ENCODE measurements at places on chromosomes 1 and 21.

GRCh38 chr1:33470495-33471012 is 1.9 kb upstream of the ZSCAN20 start:
- H3K27ac ChIP-seq, result no peak overlapping the region
- no peaks in the 10 kb centered on the region for H3K27me3 ChIP-seq
- no peak overlapping the region for H3K4me3 ChIP-seq
- DNase-seq, result peak; percentile 48
- H3K4me1 ChIP-seq, result peaks cover 24% of the 10 kb centered on the region
- H3K36me3 ChIP-seq, result no peaks in the 10 kb centered on the region

DNA sequence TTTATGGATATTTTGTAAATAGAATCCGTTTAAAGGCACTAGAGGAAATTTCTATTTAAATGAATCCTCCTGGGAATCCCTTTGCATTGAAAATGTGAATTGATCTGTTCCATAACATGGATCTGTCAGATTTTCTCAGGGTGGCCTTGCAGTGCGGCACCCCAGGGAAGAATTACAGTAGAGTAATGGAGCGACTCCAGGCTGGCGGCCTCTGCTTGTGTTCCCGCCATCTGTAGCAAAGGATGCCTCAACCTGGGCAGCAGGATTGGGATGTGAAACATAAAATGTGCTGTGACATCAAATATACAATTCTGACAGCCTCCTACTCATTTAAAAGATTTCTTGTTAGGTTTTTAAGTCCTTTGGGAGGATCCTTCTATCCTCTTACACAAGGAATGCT is 115.9 kb downstream of the RHOU start:
- peaks cover 24% of the 10 kb centered on the region for H3K27me3 ChIP-seq
- DNase-seq, result no peak
- H3K4me1 ChIP-seq, result no peaks in the 10 kb centered on the region
- no peak overlapping the region for H3K27ac ChIP-seq

GRCh38 chr1:145926686-145927062 is 610 bp downstream of the RBM8A start:
- peaks cover 8% of the 10 kb centered on the region for H3K36me3 ChIP-seq
- H3K27ac ChIP-seq, result no peak overlapping the region
- peaks cover 9% of the 10 kb centered on the region for H3K4me1 ChIP-seq
- no peaks in the 10 kb centered on the region for H3K27me3 ChIP-seq

- H3K36me3 ChIP-seq, result no peaks in the 10 kb centered on the region
- no peak for DNase-seq
- no peak overlapping the region for H3K27ac ChIP-seq
- H3K4me3 ChIP-seq, result no peak overlapping the region
- H3K27me3 ChIP-seq, result peaks cover 50% of the 10 kb centered on the region
Measured at GRCh38 chr1:6248161-6248776, 4.3 kb downstream of the HES3 start.

GRCh38 chr1:208741296-208741695 is 497.1 kb upstream of the PLXNA2 start:
- H3K4me3 ChIP-seq, result no peak overlapping the region
- DNase-seq, result no peak
- no peaks in the 10 kb centered on the region for H3K27me3 ChIP-seq
- no peaks in the 10 kb centered on the region for H3K4me1 ChIP-seq
- no peaks in the 10 kb centered on the region for H3K36me3 ChIP-seq

- H3K4me3 ChIP-seq, result no peak overlapping the region
- H3K27me3 ChIP-seq, result peaks cover 19% of the 10 kb centered on the region
- DNase-seq, result no peak
- no peak overlapping the region for H3K27ac ChIP-seq
Measured at GRCh38 chr1:220730486-220730885, 17.6 kb upstream of the MTARC2 start.

- peaks cover 51% of the 10 kb centered on the region for H3K4me1 ChIP-seq
- H3K27me3 ChIP-seq, result peaks cover 3% of the 10 kb centered on the region
- no peak for DNase-seq
- H3K27ac ChIP-seq, result no peak overlapping the region
- peaks cover 14% of the 10 kb centered on the region for H3K36me3 ChIP-seq
Measured at GRCh38 chr21:14615359-14615974, 69.4 kb upstream of the SAMSN1 start.

GRCh38 chr1:169110689-169111447 is 4.4 kb downstream of the ATP1B1 start:
- H3K4me3 ChIP-seq, result peak overlapping the region; percentile 43
- peaks cover 46% of the 10 kb centered on the region for H3K4me1 ChIP-seq
- DNase-seq, result no peak
- no peak overlapping the region for H3K27ac ChIP-seq
- peaks cover 21% of the 10 kb centered on the region for H3K36me3 ChIP-seq

Data from activated T-helper 1 cell treated with anti-CD3 and anti-CD28 coated beads, Interleukin-12 subunit alpha, Interleukin-12 subunit beta, Interleukin-2, Interleukin-4 antibody, amounts not matched to agents 30 ng/mL and 10 ng/mL and 1 ng/mL, durations not matched to agents 14 hours and 24 hours and 36 hours (primary cell).